Germinal center (tissue), 1 donor: ENCODE measurements at places on chromosomes 16 and 17.
A peak's percentile ranks its signal among the peaks of the same experiment; 100 is the strongest.

- no peak for DNase-seq
Measured at GRCh38 chr17:27475070-27475673, 18.9 kb downstream of the KSR1 start.

DNA sequence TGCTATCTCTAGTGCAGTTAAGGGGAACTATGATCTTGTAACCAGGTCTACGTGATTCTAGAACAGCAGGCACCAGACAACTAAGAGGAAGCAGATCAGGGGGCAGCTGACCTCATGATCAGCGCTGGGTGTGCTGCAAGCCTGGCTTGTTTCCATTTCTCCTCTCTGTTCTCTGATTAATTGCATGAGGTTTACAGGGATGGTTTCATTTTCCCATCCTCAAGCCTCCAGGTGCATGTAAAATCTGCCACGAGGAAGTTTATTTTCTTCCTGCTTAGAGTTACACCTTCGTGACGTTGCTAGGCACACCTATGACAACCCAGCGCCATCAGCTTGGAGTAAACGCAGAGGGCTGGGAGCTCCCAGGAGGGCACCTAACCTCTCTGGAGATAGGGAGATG, 4.3 kb upstream of the NUPR1 start:
- no peak for DNase-seq

DNA sequence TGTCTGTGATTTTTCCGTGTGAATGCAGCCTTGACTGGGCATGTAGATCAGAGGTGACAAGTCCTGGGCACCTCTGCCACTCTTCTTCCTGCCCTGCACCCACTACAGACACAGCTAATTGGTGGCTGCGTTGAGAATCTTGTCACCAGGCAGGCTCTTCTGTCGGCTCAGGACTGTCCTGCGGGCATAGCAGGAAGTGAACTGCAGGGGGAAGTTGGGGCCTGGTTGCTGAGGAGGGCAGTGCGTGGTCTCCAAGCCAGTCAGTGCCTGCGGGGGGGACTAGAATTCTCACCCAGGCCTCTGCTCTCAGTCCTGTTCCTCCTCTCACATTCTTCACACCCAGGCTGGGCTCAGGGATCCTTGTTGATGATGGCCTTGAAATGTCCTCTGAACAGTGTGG, 50.5 kb downstream of the JPH3 start:
- no peak for DNase-seq

- no peak for DNase-seq
Measured at GRCh38 chr17:79864147-79864546, 24.9 kb upstream of the CBX4 start.

GRCh38 chr17:30921544-30922196, at the start of gene ADAP2:
TSS of gene ADAP2 (plus strand) at chr17:30921945. CDS start at chr17:30922015, 70 bp downstream.
- peak; percentile 54 for DNase-seq

DNA sequence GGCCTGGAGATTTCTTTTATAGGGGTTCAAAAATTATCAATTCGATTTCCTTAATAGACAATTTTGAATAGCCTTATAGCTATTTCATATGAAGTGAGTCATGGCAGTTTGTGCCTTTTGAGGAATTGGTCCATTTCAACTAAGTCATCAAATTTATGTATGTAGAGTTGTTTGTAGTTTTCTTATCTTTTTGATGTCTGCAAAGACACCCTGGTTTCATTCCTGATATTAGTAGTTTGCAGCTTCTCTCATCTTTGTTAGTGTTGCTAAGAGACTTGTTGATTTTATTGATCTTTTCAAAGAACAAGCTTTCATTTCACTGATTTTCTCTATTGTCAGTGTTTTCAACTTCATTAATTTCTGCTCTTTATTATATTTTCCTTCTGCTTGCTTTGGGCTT, 44.2 kb downstream of the N4BP1 start:
- DNase-seq: no peak

GRCh38 chr17:40564883-40565768, at the start of gene CCR7:
TSS of gene CCR7 (minus strand) at chr17:40565472. CDS start at chr17:40565409, 63 bp downstream.
- no peak for DNase-seq

DNA sequence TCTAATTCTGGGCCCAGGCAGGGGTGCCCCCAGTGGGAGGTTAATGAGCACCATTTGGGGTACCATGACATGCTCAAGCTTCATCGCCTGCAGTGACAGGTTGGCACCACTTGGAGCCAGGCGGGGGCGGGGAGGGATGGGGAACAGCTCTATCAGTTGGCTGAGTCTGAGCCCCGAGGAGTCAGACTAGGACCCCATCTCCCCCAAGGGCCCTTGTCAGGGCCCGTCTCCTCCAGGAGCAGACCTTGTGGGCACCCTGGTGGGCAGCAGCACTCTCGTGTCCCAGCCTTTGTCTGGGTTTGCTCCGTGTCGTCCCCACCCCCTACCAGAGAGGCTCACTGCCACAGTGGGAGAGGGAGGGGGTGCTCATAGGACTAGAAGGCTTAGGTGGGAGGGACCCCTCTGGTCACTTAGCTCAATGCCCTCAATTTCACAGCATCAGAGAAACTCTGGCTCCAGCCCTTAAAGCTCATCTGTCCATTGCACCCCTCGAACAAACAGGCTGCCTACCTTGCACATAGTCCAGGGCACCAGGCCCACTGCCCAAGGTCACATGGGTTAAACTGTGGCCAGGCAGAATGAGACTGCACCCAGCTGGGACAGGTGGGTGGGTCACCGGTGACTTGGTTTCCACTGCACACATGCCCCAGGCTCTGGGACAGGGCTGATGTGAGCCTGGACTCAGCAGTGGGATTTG, 4.1 kb downstream of the PPP1R9B start:
- DNase-seq: no peak

DNA sequence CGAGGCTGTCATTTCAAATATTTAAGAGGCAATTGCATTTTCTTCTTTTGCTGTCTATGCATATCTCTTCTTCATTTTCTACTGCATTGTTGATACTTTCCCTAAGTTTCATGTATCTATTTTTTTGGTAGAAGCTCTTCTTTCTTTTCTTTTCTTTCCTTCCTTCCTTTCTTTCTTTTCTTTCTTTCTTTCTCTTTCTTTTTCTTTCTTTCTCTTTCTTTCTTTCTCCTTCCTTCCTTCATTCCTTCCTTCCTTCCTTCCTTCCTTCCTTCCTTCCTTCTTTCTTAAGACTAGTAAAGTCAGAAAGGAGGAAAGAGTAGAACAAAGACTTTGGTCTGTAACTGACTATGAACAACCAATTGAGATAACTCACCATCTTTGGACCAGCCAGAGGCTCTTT, 33.9 kb downstream of the MRC2 start:
- no peak for DNase-seq

- DNase-seq: no peak
Measured at GRCh38 chr16:49697631-49698452, 158.1 kb downstream of the ZNF423 start.

DNA sequence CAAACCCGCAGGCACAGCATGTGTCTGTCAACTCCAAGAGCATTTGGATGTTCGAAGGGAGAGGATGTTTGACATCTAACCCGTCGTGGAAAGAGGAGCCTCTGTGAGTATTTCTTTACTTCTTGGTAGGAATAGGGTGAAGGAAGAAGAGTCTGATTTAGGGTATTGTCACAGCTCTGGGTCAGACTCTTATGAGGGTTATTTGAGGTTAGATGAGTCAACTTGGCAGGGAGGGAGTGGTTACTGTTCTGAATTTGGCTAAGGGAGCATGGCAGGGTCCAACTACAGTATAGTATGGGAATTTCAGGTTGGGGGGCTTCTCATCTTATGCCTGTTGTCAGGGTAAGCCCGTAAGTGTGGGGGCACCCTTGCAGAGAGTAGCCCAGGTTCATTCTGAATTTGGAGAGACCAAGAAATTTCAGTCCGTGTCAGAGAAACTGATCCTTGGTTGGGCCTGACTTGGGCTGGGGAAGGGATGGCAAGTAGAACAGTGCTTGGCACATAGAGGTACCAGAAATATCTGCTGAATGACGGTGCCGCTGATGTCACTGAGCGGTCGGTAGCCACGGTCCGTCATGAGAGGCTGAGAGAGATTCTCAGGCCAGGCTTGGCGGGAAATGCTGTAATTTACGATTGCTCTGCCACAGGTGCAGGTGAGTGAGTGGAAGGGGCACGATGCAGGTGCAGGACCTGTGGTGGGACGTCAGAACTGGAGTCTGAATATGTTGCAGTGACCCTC, 43.2 kb downstream of the MYH3 start:
- no peak for DNase-seq

- no peak for DNase-seq
Measured at GRCh38 chr17:51362811-51363585, 102.7 kb downstream of the UTP18 start.

DNA sequence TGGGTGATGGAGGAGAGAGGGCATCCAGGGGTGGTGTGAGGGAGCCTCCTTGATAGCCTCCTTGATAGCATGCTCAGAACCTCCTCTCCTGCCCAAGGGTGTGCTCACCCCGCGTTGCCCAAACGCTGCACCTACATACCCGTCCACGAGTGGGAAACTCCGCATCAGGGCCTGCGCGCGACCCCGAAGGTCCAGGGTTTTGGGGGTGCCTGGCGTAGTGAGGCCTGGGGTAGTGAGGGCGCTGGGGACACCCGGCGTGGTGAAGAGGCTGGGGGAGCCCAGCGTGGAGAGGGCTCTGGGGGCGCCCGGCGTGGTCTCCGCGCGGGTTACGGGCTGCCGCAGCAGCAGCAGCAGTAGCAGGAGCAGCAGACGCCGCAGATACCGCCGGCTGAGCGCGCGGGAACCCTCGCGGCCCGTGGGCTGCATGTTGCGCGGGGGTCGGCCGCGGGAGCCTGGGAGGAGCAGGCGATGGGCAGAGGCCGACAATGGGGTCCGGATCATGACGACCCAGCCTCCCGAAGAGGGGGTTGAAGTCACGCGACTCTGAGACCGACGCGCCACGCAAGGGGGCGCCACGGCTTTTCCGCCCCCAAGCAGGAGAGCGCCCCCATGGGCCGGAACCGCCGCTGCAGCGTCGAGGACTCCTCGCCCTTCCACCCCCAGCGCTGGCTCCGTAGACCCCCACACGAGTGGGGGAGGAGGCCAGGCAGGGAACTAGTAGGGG, at the start of gene DPEP3:
Gene DPEP3 (minus strand): TSS at position 545 of the 724 bp plus-strand sequence. CDS start 119 bp downstream, at position 426.
- DNase-seq: no peak

- no peak for DNase-seq
Measured at GRCh38 chr16:83762141-83762991, 45.4 kb upstream of the HSBP1 start.

GRCh38 chr16:67964477-67965131, 3.8 kb downstream of the SLC12A4 start:
- no peak for DNase-seq

GRCh38 chr16:87877942-87878507, 8.7 kb upstream of the SLC7A5 start:
- no peak for DNase-seq

DNA sequence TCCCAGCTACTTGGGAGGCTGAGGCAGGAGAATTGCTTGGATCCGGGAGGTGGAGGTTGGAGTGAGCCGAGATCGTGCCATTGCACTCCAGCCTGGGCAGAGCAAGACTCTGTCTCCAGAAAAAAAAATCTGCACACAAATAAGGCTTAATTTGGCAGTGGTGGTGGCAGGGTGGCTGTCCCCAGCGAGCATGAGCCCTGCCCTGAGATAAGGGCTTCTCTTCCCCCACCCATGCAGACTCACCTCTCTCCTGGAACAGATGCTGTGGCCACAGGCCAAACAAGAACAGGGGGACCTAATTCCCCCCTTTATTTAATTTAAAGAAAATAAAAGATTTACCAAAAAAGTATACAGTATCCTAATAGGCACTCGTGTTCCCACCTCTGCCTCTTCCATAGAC, 157.2 kb downstream of the RAB11FIP4 start:
- no peak for DNase-seq

GRCh38 chr16:89410794-89411309, 79.5 kb downstream of the ANKRD11 start:
- no peak for DNase-seq

DNA sequence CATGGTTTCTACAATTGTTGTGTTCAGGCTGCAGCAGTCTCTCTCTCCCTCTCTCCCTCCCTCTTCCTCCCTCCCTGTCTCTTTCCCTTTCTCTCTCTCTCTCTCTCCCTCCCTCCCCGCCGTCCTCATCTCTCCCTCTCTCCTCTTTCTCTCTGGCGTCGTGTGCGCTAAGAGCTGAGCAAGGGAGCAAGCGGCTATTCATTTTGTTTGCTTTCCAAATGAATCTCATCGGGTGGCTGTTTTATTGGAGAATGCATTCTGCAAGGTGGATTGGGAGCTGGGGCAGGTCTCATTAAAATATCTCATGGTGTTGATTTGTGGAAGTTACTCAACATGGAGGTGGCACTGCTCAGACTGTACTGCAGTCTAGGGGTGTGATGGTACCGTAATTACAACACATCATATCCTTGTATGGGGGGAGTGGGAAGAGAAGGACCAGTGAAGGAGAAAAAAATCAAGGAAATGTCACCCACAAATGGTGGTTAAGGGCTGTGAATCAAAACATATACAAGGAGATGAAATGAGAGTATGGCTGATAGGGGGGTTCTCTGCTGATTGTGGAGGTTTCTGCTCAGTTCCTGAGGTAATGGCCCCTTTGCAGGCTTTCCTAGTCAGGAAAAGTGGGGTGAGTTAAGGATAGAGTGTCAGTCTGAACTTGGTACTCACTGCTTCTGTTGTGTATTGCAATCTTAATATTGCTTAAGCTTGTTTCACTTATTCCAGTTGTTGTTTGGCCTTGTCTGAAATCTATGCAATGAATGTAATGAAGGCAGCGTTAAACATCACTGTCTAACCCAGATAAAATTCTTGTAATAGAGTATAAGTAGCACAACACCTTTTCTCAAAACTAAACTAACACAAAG, 2.7 kb downstream of the MSL1 start:
- no peak for DNase-seq

GRCh38 chr16:89958068-89958467, 9.5 kb downstream of the DEF8 start:
- DNase-seq: no peak

- no peak for DNase-seq
Measured at GRCh38 chr17:72305472-72305871, 184.7 kb downstream of the SOX9 start.

DNA sequence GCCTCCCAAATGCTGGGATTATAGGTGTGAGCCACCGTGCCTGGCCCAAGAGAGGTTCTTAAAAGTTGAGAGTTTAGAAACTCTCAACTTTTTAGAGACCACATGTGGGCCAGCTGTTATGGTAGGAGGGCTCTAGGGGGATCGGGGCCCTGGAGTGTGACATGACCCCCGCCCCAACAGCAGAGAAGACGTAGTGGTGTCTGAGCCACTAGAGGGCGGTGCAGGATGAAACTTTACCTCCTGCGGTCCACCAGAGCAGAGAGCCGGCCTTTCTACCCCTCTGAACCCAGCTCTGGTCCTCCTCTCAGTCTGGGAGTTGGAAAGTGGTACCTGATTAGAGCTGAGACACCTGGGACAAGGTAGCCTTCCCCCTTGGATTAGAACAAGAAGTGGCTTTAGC, 7.4 kb downstream of the CDK5RAP3 start:
- DNase-seq: peak; percentile 84

DNA sequence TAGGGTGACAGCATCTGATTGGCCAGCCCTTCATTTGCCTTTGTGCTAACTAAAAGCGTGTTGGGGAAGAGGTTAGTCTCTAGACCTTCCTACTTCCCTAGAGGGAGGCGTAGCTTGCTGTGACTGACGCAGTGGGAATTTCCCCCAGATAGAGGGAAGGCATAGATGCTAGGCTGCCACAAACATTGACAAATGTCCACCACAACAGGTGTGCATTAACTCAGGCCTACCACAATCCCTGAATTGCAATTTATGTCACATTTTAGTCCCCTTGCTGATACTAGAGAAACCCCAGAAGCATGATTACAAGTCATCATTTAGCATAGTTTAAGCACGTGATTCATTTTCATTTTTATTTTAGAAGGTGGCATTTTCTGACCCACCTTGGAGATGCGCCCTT, 76.3 kb upstream of the WSB1 start:
- DNase-seq: peak; percentile 27

GRCh38 chr17:72338847-72339790, 218.3 kb downstream of the SOX9 start:
- DNase-seq: no peak

- no peak for DNase-seq
Measured at GRCh38 chr17:47603830-47604597, 45.7 kb upstream of the KPNB1 start.
